ENCODE measurements at places on chromosomes 7 and 10.

DNA sequence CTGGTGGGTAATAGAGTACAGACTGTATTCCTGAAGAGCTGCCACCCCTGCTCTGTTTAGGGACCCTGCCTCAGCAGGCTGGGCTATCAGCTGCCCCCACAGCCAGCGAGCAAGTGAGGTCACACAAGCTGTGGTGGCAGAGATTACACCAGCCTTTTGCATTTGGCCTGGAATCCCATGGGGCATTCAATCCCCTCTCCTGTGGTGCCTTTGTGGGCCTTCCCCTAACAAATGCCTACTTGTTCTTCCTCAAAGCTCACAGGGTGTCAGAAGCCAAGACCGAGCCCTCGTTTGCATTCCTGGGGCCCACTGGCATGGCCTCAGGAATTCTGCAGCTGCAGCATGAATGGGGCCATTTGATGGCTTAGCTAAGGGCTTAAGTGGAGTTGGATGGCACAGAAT lies 212.7 kb upstream of the PHYHIPL start:
- DNase-seq: no peak

DNA sequence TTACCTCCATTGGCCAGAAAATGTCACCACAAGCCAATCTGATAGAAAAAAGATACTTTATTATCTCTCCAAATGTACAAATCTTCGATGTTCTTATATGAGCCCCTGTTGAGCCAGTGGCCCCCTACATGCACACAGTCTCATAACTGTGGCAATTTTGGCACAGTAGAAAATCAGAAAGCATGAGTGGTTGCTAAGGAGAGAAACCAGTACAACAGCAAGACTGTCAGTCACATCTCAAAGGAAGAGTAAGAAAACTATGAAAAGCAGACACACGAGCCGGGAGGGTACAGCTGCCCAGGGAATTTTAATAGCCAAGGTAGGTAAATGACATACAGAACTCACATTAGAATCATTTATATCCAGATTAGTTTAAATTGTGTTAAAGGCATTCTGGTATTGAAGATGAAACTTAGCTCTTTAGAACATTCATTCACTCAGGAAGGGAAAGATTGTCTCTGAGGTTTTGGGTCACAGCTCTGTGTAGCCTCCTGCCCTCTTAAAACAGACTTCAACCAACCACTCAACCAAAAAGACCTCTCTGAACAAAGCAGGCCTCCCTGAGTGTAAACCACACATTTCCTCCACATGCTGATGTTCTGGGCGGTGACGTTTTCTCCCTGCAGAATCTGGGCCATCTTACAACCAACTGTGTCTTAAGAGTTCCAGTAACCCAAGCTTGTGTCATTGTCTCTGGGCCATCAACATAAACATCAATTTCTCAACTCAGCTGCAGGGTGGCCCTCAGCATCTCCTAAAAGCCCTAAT lies 80.8 kb upstream of the ADAM12 start:
- DNase-seq: no peak

- no peak for DNase-seq
These were observed 106.6 kb downstream of the EBLN1 start for GRCh38 chr10:22111260-22111659.

- DNase-seq: no peak
These were observed 1367.1 kb downstream of the XPNPEP1 start for GRCh38 chr10:108556186-108556585.

- no peak for DNase-seq
These were observed 10.1 kb downstream of the FZD8 start for GRCh38 chr10:35632027-35632426.

GRCh38 chr7:101744588-101744987 lies 72.8 kb upstream of the CUX1 start:
- DNase-seq: no peak

DNA sequence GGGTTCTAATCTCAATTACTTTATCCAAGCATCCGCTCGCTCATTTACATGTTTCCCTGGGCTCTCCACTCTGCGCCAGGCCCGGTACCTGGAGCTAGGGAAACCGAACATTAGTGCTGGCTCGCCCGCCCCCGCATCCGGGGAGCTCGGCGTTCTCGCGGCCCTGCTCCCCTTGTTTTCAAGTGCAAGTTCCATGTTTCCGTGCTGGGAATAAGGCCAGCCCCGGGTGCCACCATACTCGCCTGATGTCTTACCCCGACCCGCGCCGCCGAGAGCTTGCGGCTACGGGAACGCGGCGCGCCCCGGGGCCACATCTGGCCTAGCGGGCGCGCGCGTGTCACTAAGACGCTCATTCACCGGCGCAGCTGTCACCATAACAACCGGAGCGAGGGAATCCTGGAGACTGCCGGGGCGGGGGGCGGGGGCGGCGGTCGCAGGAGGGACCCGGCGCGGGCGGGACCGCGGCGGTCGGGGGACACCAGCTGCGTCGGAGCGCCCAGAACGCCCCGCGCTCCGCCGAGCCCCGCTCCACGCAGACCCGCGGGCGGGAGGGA lies at the start of gene NEURL1:
TSS of gene NEURL1 (plus strand) at position 344 of the 554 bp plus-strand sequence. CDS start 683 bp downstream, outside the sequence.
- no peak for DNase-seq

GRCh38 chr10:114881901-114882300 lies 56.1 kb upstream of the TRUB1 start:
- no peak for DNase-seq

- no peak for DNase-seq
These were observed 7.4 kb downstream of the TTYH3 start for GRCh38 chr7:2639181-2639681.

DNA sequence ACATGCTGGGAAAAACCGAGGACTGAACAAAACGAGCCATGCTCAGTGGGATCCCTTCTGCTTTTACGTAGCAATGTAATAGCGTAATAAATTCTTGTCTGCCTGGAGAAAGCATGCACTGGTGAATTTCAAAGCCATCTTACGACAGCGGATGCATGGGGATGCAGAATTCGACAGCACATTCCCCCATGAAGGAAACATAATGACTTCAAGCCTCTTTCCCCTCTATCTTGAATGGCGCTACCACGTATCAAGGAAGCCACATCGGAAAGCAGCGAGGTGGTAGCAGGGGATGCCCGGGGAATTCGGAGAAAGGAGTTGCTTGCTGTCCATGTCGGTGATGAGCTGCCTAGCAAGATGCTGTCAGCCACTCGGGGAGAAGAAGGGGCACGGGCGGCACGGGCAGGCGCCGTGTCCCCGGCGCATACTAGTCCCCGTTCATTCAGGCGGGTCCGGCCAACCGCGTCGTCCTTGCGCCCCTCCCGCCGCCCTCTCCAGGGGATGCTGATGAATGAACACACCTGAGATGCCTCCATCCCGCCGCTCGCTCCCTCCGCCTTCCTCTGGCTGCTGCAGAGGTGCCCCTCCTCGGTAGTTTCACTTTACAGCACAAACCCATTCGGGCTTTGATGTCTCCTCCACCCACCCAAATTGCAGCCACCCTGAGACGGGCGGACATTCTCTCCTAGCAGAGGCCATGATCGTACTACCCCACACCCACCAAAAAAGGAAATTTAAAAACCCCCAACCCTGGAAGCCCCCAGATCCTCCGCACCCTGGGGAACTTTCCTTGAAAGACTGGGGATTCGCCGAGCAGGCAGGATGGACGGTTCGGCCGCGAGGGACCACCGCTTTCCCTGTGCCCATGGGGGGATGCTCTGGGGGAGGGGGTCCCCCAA lies 644 bp downstream of the SORBS1 start:
- DNase-seq: no peak

DNA sequence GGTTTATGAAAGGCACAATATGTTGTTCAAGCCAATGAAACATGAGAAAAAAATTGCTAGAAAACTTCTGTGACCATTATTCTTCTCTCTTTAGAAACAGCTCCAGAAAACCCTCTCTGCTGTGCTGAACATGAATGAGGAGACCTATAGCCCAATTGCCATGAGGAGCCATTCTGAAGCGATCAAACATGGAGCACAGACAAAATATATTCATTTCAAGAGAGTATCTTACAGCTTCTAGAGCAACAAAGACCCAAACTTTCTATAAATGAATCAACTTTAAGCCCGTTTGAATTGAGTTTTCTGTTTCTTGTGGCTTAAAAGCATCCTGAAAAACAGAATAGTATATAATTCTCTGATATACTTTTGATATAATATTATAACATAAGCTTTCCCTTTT lies 83.4 kb upstream of the UCN3 start:
- DNase-seq: no peak

- DNase-seq: no peak
These were observed 96.9 kb downstream of the KIAA1217 start for GRCh38 chr10:24305551-24306506.

DNA sequence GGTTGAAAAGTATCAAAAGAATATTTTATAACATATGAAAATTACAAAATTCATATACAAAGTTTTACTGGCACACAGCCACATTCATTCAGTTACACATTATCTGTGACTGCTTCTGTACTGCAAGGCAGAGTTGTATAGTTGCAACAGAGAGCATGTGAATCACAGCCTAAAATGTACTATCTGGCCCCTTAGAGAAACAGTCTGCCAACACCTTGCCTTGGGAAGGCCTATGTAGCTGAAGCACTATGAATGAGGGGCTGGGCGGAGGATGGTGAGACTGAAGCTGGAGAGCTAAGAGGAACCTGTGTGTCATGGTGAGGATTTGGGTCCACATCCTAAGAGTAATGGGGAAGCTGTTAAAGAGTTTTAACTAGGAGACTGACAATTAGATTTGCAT lies 35.7 kb downstream of the PDZD8 start:
- no peak for DNase-seq

DNA sequence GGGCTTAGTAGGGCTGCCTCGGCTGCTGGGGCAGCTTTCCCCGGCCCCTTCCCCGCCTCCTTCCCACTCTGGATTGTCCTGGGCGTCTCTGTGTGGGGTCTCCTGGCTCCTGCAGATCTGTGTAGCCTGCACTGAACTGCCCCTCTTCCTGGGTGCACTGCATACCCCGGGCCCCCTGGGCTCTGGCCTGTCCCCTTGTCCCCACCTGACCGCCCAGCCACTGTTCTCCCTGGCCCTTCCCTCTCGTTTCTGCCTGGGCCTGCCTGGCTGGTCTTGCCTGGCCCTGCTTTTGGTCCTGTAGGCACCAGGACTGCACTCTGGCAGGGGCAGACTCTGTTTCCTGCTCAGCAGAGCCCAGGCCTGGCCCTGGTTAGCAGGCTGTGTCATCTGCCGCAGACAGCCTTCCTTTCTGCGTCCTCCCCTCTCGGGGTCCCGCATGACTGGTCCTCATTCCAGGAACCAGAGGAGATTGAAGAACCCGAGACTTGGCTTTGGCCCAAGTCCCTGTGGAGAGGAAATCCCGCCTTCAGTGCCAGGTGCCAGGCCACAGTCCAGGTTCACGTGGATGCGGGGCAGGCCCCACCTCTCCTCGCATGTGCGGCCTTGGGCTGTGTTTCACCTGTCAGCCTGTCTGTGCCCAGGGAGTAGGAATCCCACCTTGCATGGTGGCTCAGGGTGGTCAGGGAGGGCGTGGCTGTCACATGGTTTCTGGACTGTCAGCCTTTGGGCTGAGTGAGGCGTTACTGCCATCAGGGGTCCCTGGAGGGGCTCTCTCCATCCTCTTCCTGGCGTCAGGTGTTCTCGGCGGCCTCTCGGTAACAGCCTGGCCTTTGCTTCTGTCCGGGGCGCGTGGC lies 9.2 kb downstream of the INPP5A start:
- DNase-seq: no peak

DNA sequence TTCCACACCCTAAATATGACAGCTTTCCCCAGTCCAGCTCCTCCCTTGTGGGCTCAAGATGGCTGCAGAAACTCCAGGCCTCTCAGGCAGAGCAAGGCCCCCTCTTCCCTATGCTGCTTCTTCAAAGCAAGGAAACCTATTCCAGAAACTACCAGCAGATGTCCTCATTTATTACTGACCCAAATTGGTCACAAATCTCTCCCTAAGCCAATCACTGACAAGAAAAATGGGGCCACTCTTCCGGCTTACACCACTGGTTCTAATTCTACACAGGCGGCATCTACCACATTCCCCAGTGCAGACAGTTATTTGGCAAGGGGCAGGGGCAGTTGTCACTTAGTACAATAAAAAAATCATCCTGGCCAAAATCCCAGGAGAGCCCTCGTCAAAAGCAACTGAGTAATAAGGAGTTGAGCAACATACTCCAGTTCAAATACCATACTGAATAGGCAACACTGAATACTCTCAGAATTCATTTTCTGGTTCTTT lies 150.4 kb downstream of the SFMBT2 start:
- no peak for DNase-seq

- no peak for DNase-seq
These were observed 14.5 kb downstream of the LOXL4 start for GRCh38 chr10:98253499-98253898.

GRCh38 chr10:62464308-62464707 lies 90.1 kb downstream of the ZNF365 start:
- no peak for DNase-seq
